ENCODE measurements at places on chromosomes 7 and 10.
A peak's percentile ranks its signal among the peaks of the same experiment; 100 is the strongest.

DNA sequence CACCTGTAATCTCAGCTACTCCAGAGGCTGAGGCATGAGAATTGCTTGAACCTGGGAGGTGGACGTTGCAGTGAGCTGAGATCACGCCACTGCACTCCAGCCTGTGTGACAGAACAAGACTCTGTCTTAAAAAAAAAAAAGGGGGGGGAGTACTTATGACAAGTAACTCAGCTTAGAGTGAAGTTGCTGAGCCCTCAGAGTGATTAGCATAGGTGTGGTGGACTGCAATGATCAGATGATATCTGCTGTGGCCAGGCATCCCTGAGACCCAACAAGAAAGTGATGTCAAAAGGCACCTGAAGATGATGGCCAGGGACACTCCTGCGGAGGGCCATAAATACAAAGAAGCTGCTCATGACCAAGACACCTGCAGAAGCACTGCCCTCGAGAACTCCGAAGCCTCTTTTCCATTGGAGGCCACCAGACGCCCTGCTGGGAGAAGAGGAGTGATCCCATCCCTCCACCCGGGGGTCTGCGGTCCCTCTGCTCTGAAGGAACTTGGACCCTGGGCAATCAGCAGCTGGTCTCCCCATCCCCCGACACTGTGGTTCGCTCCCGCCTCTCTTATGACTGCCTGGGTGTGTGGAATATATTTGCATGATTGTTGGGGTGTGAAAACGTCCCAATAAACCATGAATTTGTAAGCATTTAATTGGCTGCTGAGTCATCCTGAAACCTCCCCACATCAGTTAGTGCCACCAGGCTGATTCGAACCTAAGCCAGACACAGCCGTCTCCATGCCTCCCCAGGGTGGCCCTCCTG, 46.0 kb downstream of the RASGEF1A start:
- DNase-seq: no peak

GRCh38 chr7:29893351-29893965, 87.2 kb downstream of the WIPF3 start:
- no peak for DNase-seq

GRCh38 chr7:22210355-22210754, 146.6 kb downstream of the RAPGEF5 start:
- DNase-seq: no peak

DNA sequence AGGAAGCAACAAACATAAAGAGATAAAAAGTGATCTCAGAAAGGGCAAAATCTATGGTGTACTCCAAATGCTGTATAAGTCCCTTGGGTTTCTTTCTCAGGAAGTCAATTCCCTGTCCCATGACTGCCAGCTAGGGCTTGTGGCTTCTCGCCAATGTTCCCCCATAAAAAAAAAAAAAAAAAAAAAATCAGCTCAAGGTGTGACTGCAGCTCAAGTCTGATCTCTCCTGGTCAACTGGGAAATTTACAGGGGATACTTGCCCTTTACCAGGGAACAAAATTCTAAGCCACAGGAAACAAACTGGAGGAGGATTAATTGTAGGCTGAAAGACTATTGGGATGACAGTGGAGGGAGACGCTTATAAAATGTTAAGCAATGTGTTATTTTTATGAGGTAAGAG, 76.0 kb downstream of the PCGF5 start:
- DNase-seq: no peak

GRCh38 chr7:69211739-69212138, 386.5 kb upstream of the AUTS2 start:
- no peak for DNase-seq

DNA sequence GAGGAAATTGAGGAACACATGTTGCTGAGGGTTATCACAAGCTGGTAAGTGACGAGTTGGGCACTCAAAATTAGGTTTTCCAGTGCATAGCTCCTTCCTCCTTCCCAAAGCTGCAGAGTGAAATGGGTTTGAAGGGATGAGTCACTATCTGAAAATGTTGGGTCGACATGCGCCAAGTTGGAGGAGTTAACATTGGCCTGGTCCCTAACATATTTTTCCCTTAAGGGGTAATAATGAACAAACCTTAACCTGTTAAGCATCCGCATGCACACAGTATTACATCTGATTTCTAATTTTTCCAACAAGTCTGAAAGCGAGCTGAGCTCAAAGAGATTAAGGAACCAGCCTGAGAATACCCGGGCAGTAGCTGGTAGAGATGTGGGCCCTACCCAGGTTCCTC, 20.7 kb upstream of the TECTB start:
- DNase-seq: no peak

DNA sequence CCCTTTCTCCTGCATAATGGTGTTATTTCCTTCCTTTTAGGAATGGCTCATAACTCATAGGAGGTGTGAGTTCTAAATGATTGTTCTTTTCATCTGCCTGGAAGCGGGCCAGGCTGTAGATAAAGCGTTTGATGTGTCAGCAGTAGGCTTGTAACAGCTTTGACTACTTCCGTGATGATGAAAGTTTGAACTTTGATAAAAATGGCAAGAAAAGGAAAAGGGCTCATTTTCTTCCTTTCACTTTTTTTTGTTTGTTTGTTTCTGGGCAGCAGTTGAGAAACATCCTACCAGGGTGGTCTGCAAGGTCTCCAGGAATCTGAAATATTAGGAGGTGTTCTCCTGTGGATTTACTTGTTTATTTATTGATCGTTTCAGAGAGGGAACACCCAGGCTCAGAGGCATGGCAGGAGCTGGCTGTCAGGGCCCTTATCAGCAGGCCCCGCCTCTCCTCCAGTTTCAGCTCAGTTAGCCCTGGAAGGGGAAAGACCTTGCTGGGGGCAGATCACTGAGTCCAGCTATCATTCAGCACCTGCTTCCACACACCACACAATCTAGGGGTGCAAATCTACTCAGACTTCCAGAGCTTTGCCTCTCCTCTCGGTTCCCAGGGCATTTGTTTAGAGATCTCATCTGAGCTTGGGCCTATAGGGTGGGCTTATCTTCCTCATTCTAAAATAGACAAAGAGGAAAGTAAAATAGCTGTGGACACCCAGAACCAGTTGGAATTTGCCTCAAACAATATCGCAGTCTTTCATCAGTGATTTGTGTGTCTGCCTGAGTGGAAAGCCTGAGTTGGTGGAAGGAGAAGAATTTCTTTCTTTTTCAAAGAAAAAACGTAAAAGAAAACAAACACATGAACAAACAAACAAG, 130.9 kb downstream of the BMPER start:
- no peak for DNase-seq

- DNase-seq: no peak
Measured at GRCh38 chr7:101386558-101387231, 24.0 kb downstream of the COL26A1 start.

- DNase-seq: no peak
Measured at GRCh38 chr7:10222976-10223375, 750.7 kb upstream of the PHF14 start.

- no peak for DNase-seq
Measured at GRCh38 chr7:65509368-65510186, 135.9 kb downstream of the ZNF92 start.

DNA sequence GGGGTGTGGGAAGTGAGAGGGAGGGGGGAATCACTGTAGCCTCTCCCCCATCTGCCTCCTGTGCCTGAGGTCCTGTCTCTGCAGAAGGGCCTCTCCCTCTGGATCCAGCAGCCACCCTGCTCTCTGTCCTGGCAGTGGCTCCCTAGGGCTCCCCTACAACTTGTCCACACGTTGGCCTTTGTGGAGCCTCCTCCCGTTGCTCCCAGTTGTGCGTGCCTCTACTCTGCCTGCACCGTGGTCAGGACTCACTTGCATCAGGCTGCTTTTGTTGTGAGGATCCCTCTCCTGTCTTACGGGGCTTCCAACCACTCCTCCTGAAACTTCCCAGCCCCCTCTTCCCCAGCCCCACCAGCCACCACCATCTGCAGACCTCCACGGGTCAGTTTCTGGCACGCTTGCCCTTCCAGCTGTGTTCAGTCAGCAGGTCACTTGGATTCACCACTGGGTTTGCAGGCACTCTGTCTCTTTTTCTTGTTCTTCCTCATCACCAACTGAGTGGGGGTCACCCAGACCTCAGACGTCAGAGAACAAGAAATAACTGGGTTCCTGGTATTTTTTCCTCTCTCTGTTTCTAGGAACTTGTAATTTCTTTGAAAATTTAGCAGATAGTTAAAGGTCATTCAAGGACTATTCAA, 62.3 kb downstream of the RAMP3 start:
- DNase-seq: no peak

- DNase-seq: no peak
Measured at GRCh38 chr7:459584-460373, 59.9 kb downstream of the PDGFA start.

DNA sequence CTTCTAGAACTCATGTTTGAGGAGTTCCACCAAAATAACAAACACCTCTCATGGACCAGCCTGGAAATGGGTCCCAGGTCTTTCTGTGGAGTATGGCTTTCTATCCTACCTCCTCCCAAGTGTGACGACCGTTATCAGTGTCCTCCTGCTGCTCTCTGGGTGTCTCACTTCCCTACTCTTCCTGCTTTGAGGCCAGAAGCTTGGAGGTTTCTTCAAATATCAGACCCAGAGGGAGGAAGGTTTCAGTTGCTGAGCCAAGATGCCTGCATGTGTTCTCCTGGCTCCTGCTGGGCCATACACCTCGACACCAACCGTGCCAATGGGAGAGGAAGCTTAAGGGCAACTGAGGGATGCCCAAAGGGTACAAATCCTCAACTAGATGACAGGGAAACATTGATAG, 114.6 kb downstream of the WNT2 start:
- DNase-seq: no peak

DNA sequence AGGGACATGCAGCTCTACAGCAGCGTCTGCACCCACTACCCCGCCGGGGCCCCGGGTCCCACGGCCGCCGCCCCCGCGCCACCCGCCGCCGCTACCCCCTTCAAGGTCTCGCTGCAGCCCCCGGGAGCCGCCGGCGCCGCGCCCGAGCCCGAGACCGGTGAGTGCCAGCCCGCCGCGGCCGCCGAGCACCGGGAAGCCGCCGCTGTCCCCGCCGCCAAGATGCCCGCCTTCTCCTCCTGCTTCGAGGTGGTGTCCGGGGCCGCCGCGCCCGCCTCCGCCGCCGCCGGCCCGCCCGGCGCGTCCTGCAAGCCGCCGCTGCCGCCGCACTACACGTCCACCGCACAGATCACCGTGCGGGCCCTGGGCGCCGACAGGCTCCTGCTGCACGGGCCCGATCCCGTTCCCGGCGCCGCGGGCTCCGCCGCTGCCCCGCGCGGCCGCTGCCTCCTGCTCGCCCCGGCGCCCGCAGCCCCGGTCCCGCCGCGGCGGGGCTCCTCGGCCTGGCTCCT, 631 bp downstream of the OTUD1 start:
- no peak for DNase-seq

DNA sequence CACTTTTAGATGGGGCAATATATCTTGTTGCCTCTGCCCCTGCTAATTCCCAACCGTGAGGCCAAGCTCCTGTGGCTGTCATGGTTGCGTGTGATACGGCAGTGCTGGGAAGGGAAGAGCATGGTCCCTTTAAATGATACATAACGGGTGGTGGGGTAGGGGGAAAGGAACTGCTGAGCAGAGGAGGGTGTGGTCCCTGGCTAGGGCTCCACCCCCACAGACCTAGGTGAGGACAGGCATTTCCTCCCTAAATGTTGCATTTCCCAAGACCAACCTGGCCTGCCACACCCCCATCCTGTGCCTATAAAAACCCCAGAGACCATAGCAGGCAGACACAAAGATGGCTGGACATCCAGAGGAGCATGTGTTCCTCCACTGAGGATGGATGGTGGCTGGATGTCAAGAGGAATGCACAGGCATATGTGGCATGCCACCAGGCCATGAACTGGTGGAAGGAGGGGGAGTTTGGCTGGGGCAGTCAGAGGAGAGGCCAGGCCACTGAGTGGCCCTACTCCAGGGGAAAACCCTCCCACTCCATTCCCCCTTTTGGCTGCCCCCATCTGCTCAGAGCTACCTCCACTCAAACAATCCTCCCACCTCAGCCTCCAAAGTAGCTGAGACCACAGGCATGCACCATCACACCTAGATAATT, 104.0 kb downstream of the PLXDC2 start:
- DNase-seq: no peak

GRCh38 chr10:66176772-66177171, 749.1 kb upstream of the LRRTM3 start:
- no peak for DNase-seq

DNA sequence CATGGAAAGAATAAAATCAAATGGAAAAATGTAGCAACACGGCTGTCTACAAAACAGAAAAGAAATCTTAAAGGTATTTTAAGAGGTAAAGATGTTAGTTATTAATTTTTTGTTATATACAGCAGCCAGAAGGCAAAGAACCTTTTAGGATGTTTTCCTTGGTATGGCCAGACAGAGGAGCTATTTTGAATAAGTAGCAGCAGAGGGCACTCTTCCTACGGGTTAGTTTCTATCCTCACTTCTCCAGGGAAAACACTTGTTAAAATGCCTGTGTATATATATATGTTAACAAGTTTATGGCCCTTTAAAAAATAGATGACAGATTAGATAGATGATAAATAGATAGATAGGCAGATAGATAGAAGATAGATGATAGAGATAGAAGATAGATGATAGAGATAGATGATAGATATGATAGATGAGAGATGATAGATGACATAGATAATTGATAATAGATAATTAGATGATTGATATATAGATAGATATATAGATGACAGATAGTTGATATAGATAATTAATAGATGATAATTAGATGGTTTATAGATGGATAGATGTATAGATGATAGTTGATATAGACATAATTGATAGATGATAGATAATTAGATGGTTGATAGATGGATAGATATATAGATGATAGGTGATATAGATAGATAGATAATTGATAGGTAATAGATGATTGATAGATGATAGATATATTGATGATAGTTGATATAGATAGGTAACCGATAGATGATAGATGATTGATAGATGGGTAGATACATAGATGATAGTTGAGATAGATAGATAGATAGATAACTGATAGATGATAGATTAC, 57.8 kb upstream of the WIPF3 start:
- DNase-seq: no peak

DNA sequence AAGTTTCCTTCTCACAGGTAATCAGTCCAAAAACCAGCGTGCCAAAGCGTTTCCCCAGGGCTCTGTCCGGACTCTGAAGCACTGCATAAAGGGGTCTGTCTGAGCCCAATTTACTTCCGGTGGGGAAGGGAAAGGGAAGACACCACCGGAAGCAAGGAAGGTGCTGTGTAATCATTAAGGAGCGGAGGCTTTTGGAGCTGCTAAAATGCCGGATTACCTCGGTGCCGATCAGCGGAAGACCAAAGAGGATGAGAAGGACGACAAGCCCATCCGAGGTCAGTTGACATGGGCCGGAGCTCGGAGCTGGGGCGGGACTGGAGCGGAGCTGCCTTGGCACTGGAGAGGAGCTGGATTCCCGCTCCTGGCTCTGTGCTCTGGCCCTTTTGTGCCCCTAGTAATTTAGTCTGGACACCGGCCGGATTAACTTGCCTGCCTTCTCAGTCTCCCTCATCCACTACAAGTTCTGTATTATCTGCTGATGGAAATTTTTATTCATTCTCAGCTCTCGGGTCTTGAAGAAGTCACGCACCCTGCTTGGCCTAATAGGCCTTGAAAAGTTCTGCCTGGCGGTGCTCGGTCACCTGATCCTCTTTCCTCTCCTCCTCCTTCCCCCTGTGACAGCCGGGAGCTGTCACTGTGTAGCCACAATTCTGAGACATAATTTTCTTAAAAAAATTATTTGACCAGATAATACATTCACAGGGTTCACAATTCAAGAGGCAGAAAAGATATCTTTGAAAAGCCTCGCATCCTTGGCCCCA, at the start of gene PSMC2:
Gene PSMC2, plus strand, starts transcription at position 137 of the 761 bp plus-strand sequence. Its CDS starts 69 bp downstream, at position 206.
- DNase-seq: peak; percentile 81

- DNase-seq: no peak
Measured at GRCh38 chr10:17756557-17757217, 4.7 kb downstream of the TMEM236 start.

GRCh38 chr7:73683788-73684693, 644 bp downstream of the BUD23 start:
- no peak for DNase-seq
